A172 (cell line): ENCODE measurements at places on chromosomes 7 and 10.
A peak's percentile ranks its signal among the peaks of the same experiment; 100 is the strongest.

DNA sequence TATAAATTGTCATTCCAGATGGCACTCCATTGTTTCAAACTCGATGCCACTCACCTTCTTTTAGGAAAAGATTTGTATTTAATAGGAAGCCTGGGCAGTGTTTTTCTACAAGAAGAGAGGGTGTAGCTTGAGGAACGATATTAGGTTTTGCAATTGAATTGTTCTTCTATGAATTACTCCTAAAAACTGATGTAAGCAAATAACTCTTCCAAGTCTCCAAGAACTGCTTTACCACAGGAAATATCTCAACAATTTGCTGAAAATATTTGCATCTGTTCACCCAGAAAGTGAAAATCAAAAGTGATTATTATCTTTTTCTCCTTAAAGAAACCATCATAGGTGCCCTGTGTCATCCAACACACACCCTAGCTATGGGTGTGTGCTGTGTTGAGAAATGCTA lies 261.3 kb upstream of the MEOX2 start:
- no peak for DNase-seq

GRCh38 chr7:7972922-7973594 lies 4.5 kb downstream of the GLCCI1 start:
- no peak for DNase-seq

- no peak for DNase-seq
Measured at GRCh38 chr7:4102231-4102841, 579.8 kb upstream of the FOXK1 start.

DNA sequence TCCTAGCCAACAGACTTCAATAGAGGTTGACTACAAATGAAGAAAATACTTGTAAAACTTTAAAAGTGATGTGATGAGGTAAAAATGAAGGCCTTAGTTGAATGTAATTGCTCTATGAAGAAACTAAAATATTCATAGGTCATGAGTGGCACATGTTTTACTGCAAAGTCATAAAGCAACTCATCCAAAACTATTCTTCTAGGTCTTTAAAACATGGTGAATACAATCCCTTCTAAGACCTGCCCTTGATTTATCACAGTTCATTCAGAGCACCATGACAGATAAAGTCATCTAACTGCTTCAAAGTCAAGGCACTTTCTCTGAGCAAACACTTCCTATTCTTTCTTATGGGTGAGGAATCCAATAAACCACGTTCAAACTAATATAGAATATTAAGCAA lies 713.5 kb downstream of the SORCS1 start:
- no peak for DNase-seq

GRCh38 chr10:101575091-101575490 lies 13.0 kb downstream of the POLL start:
- no peak for DNase-seq

GRCh38 chr10:33145451-33146188 lies 187.6 kb upstream of the ITGB1 start:
- peak; percentile 87 for DNase-seq

- DNase-seq: peak; percentile 60
Measured at GRCh38 chr7:92766461-92767003, 69.8 kb downstream of the CDK6 start.

DNA sequence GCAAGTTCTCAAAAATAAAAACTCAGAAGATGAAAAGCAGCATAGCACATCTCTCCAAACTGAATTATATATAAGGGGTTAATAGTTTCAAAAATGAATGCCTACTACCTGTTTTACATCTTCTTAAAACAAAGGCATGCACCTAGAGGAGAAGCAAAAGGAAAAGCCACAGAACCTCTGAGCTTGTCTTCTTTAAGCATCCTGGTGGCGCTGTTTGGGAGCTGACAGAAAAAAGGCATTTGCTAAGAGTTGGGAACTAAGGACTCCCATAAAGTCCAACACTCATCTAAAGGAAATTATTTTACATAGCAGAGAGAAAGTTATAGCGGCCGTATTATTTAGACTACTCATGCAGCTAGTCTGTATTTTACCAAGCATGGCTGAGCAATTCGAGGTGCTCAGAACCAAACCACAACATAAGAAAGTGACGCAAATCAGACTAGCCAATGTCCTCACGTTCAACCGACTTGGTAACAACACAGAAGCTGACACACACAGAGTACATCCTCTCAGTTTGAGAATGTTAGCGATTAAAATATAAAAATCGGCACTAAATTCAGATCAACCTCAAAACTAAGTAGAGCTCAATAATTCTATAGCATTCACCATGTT lies 38.8 kb downstream of the PTN start:
- DNase-seq: no peak

DNA sequence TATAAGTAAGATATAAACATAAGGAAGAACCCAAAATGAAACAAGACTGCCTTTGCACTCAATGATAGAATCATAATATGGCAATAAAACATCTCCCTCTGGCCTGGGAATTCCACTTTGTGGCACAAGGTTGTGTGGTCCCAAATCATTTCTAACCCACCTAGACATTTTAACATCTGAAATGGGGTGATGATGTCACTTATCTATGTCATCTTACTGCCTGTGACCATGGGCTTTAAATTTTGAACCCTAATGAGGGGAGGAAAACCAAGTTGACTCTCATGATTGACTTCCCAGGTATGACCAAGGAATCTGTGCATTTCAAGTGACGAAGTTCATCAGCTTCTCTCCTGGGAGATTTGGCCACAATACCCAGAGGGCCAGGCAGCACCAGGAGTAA lies 24.5 kb upstream of the ACSM6 start:
- no peak for DNase-seq

GRCh38 chr10:101655570-101655969 lies 39.4 kb downstream of the FBXW4 start:
- no peak for DNase-seq

DNA sequence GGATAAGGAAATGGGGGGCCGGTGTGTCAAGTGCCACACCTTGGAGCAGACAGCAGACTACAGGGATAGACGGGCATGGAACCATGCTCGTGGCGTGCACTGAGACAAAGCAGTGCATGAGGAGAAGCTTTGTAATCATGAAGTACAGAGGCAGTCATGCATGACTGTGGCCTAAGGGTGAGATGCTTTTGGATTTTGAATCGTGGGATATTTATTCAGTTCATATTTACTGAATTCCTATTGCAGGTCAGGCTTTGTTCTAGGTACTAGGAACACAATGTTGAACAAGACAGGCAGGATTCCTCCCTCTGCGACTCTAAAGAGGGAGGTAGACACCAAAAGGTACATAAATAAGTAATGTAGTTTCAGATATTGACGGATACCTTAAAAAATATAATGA lies 597.6 kb downstream of the PARD3 start:
- DNase-seq: no peak

- no peak for DNase-seq
Measured at GRCh38 chr10:75331081-75331480, 70.5 kb downstream of the ZNF503 start.

GRCh38 chr10:33731322-33731721 lies 396.9 kb upstream of the NRP1 start:
- DNase-seq: no peak

DNA sequence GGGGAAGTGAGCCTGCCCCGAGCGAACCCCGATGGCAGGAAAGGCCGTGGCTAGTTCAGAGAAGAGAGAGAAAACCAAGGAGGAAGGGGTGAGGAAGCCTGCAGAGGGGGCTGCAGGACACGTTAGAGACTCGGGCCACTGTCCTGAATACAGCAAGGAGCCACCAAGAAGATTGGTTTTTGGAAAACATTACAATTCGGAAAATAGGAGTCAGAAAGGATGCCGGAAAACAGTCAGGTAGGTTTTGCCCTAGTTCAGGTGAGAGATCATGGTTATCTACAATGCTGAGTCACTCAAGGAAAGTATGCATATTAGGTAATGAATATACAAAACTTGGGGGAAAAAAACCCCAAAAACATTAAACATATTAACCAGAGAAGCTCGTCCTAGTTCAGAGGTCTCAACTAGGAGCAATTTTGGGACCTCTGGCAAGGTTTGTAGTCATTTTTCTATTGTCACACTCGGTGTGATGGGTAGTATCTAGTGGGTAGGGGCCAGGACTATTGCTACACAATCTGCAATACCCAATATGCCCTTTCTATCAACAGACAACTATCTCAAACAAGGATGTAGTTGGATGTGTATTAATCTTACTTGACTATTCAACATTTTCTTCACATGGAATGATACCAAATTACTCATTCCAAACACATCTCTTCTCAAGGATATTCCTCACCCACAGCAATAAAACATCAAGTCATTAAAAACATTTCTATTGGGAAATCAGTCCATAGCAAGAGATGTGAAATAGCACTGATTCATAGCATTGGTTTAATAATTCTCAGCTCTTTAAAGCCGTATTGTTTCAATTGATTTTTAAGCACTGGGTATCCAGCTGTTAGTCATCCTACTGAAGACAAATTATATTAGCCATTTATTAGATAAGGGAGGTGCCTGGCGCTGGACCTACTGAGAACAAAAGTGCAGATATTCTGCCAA lies 74.4 kb upstream of the RSU1 start:
- DNase-seq: peak; percentile 94

DNA sequence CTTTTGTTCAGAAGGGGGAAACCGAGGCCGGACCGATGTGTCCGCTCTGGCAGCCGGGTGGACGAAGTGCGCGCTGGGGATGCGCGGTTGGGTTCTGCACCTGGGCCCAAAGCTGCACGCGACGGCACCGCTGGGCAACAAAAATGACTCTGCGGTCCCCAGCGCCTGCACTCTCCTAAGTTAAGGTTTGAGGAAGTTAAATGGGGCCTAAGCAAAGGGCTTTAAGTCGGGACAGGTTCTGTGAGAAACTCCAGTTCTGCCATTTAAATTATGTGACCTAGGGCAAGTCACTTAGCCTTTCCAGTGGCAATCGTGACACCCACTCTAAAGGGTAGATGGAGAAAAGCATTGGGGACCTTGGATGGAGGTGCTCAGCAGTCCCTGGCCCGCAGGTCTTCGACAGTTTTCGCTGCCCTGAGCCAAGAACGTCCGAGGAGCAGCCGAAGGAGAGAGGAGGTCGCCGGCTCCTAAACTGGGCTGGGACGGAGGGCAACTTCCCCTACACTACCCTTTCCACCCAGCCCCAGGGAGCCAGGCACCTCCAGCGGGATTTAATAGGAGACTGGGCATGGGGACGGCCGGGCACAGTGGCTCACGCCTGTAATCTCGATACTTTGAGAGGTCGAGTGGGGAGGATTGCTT lies 534 bp upstream of the ACBD5 start:
- peak; percentile 16 for DNase-seq

- peak; percentile 93 for DNase-seq
Measured at GRCh38 chr10:103659674-103660363, 166.3 kb downstream of the NEURL1 start.

GRCh38 chr7:41098402-41098801 lies 604.5 kb downstream of the INHBA start:
- no peak for DNase-seq

- no peak for DNase-seq
Measured at GRCh38 chr7:116598278-116598677, 73.4 kb downstream of the CAV1 start.

DNA sequence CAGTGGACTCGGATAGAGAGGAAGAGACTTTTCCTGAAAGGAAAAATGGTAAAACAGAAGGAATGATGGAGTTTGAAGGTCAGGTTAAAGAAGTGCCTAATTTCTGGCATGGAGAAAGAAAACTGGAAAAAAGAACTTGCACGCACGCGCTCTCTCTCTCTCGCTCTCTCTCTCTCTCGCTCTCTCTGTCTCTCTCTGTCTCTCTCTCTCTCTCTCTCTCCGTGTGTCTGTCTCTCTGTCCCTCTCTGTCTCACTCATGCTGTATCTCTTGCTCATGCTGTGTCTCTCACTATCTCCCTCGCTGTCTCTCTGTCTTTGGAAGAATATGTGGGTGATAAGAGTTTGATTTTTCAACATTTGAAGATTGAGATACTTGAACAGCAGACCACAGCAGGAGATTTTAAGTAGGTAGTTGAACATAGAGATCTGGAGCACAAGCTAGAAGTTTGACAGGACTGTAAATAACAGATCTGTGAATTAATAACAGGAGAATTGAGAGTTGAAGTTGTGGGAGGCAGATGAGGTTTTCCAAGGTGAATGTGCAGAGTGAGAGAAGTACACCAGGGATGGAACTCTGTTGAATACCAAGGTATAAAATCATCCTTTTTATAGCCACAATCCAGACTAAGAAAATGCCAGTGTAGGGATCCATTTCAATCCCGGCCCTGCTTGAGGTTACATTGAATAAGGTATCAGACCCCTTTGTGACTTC lies 33.1 kb downstream of the ADD3 start:
- no peak for DNase-seq

GRCh38 chr7:92813390-92814024 lies 22.9 kb downstream of the CDK6 start:
- no peak for DNase-seq

GRCh38 chr7:144659211-144659610 lies 176.6 kb downstream of the TPK1 start:
- DNase-seq: no peak

GRCh38 chr10:100999742-101000126 lies at the start of gene LZTS2:
TSS of gene LZTS2 (plus strand) at chr10:100999808. CDS start at chr10:101002539, 2,731 bp downstream.
- DNase-seq: no peak

- DNase-seq: peak; percentile 29
Measured at GRCh38 chr10:101258179-101258885, 29.1 kb upstream of the LBX1 start.

DNA sequence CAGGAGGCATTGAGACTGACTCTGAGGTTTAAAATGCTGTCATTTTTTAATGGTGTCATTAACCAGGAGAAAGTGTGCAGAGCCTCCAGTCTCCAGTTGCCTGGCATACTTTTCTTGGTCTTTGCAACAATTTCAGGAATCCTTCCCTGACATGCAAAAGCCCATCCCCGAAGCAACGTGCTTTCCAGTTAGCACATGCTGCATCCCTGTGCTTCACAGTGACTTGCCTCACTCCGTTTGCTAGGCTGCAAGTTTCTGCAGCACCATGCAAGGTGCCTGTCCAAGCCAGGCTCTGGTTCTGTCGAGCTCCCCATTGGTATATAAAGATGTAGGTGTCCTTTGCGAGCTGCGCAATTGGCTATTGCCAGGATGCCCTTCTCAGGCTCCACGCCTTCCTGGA lies 135.0 kb downstream of the GALNT17 start:
- no peak for DNase-seq

DNA sequence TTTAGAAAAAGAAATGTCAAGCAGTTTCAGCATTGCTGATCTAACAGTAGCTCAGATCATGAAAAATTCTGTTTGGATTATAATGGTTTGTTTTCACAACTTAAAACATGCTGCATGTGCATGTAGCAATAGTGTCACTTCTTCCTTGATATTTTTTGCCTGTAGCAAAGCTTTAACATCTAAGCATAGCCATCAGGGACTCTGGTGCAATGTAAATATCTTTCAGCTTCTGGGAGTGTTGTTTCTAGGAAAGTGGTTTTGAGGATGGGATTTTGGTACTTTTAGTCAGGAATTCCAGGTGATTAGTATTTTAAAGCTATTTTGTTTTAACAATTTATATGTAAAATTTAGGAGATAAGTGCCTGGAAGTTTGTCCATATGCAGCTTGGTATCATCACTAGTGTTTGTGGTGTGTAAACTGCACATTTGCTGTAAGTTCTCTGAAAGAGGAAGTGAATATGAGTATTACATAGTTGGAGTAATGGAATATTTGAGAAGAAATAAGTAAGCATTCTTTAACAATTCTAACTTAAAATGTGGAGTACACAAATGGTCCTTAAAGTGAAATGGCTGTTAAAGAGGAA lies 1.9 kb downstream of the RSBN1L start:
- DNase-seq: no peak
